ENCODE measurements at places on chromosomes 6 and 20.

DNA sequence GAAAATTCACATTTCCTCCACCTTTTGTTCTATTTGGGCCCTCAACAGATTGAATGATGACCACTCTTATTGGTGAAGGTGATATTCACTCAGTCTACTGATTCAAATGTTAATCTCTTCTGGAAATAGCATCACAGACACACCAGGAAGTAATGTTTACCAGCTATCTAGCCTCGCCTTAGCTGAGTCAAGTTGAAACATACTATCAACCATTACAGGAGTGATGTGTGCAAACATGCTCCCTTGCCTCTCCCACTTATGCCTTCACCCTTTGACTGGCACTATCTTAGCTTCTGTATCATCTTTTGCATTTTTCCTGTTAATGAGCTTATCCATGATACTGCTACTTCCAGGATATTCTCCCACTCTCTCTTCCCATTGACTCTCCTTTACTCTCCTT, 191.9 kb downstream of the CENPW start:
- DNase-seq: no peak

GRCh38 chr6:121917834-121918559, 481.5 kb upstream of the HSF2 start:
- no peak for DNase-seq

- DNase-seq: no peak
Measured at GRCh38 chr6:92810913-92811312, 608.4 kb downstream of the EPHA7 start.

DNA sequence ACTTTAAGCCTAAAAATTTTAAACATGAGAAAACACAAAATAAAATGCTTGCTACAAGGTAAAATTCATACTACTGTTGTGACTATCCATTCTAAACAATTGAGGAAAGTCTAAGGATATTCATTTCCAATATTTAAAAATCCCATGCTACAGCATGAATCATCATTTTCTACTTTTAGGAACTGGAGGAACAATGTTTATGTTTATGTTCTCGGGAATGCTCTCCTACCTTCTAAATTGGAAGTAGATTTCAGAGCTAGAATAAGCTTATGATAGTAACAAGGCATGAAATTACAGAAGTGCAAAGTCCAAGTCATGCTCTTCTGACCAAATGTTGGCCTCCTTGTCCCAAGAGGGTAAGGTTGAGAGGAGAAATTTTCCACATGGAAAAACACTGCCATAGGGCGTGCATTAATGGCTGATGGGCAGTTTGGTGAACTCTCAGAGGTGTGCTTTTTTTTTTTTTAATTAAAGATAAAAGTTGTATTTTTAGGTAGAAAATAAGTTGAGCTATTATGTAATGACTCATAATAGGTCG, 6.0 kb upstream of the MYLK4 start:
- DNase-seq: no peak

All from GM12864 (cell line).